ENCODE measurements at places on chromosomes 5 and 9. TPM values are rescaled to one million over a fixed set of nuclear protein-coding genes. Genes with fewer than 3 reads are reported as not detected.
A peak's percentile ranks its signal among the peaks of the same experiment; 100 is the strongest.

DNA sequence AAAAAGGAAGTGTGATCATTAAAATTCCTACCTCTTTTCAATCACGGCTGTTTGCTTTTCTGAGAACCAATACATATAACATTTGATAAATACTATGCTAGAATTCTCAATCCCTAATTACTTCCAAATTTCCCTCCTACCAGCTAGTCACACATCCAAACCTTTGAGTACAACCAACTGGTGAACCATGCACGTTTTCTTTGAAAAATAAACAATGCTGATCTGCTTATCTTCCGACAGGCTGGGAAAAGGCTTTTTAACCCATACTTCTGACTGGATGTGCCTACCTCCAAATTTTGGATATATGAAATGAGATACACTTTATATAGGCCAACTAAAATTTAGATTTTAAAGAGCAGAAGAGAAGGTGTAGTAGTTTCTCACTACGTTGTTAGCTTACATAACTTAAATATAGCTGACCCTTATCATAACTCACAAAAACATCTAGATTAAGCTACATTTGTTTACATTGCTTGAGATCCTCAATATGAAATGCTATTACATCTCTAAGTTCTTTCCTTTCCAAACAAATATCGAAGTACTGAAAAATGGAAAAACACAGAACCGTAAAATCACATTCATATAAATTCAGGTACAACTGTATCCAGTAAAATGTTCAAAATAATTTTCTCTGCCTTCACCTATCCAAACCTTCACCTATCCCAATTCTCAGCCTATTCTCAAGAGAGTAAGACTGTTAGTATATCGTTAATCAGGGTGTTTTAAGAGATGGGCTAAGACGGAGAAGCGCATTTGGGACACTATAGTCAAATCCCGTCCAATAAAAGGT is 2.1 kb downstream of the NR3C1 start:
- no peaks in the 10 kb centered on the region for H3K27me3 ChIP-seq
- H3K4me3 ChIP-seq: peak overlapping the region; percentile 93
- peaks cover 34% of the 10 kb centered on the region for H3K36me3 ChIP-seq
- H3K4me1 ChIP-seq: peaks cover 47% of the 10 kb centered on the region
- no peak overlapping the region for H3K27ac ChIP-seq

- H3K27ac ChIP-seq: no peak overlapping the region
- peaks cover 3% of the 10 kb centered on the region for H3K27me3 ChIP-seq
Observed at GRCh38 chr9:135524130-135524861, 3.1 kb downstream of the LCN1 start.

GRCh38 chr5:136193322-136193935 is 467 bp upstream of the SMIM32 start:
- no peak overlapping the region for H3K4me3 ChIP-seq
- peaks cover 53% of the 10 kb centered on the region for H3K27me3 ChIP-seq
- H3K27ac ChIP-seq: no peak overlapping the region
- no peak for DNase-seq

DNA sequence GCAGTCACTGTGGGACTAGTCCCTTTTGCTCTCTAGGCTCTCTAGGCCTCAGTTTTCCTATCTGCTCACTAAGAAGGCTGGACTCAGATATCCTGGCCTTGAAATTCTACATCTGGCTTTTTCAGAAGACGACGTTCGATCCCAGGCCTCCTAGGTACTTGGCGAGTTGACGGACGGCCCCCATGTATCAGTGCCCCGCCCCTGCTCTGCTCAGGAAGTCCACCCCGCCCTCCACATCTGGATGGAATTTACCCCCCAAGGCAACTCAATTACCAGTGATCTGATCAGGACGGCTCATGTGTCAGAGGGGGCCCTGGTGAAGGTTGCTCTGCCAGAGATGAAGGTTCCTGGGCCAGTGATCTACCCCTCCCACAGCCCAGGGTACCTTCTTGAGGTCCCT is 44.1 kb upstream of the SYNPO start:
- no peaks in the 10 kb centered on the region for H3K4me1 ChIP-seq
- no peaks in the 10 kb centered on the region for H3K27me3 ChIP-seq
- DNase-seq: no peak
- no peak overlapping the region for H3K4me3 ChIP-seq
- H3K27ac ChIP-seq: no peak overlapping the region
- H3K36me3 ChIP-seq: no peaks in the 10 kb centered on the region

DNA sequence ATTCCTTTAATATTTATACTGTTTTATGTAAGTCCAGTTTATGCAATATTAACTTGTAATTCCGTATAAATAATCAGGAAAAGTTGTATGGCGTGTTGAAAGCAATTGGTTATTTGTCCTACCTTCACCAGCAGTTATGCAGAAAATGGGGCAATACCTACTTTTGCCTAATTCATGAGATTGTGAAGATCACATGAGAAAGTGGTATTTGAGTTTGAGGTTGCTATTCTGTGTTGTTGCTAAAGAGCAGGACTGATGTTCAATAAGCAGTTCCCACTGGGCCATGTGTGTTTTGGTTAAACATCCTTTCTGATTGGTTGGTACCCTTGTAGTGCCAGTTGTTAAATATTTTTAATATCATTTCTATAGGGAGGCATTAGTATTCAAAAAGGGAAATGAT is 3.2 kb downstream of the TGFBR1 start:
- peaks cover 29% of the 10 kb centered on the region for H3K36me3 ChIP-seq
- peaks cover 78% of the 10 kb centered on the region for H3K4me1 ChIP-seq
- H3K27ac ChIP-seq: peak overlapping the region; percentile 66

DNA sequence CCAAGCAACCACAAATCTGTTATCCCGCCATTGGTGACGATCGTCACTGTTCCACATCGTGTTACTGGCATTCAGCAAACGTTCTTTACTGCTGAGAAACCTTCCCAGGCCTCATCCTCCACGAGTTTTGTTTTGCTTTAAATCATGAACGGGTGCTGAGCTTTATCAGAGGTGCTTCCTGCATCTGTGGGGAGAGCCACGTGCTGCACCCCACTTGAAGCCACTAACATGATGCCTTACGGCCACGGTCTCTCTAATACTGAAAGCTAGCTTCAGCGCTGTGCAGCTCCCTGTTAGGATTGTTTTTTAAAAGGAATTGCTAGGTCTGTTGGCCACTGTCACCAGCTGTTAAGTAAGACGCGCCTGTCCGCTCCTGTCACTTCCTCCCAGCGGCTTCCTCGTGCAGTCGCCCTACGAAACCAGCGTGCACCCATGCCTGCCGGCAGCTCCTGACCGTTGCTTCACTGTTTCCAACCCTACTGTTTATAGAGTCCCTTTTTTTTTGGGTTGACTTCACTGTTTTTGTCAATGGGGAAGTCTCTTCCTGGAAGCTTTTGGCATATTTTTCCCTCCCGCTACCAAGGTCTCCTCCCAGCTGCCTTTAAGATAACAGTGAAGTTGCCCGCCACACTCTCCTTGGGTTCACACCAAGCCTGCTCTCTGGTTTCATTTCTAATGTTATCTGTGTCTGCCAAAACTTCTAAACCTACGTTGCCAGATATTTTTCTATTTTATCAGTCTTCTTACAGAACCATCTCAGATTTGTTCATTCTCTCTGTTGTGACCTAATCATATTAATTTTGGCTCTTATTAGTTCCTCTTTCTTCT is 20.3 kb downstream of the LPCAT1 start:
- no peak overlapping the region for H3K27ac ChIP-seq
- peaks cover 32% of the 10 kb centered on the region for H3K4me1 ChIP-seq
- no peaks in the 10 kb centered on the region for H3K27me3 ChIP-seq
- no peak overlapping the region for H3K4me3 ChIP-seq
- peaks cover 10% of the 10 kb centered on the region for H3K36me3 ChIP-seq

DNA sequence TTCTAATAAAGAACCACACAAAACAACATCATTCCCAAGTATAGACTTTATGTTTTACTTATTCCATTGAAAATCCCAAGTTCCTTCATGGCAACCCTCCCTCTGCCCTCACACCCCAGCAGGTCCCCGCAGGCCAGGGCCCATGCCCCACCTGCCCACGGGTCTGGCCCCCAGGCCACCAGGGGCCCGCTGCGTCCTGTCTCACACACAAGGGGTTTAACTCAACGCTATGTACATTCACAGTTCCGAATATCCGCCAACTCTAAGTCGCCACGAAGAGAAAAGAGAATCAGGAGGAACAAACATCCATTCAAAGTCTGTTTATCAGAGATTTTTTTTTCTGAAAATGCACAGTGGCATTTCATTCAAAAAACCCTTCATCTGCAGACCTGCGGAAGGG is 16.2 kb upstream of the SLC6A3 start:
- H3K27ac ChIP-seq: no peak overlapping the region
- H3K4me1 ChIP-seq: no peaks in the 10 kb centered on the region
- H3K4me3 ChIP-seq: no peak overlapping the region
- no peaks in the 10 kb centered on the region for H3K27me3 ChIP-seq
- DNase-seq: no peak

CBY3 gene
- 1.2 TPM for total RNA-seq
